ENCODE measurements at places on chromosomes 7 and 10.

DNA sequence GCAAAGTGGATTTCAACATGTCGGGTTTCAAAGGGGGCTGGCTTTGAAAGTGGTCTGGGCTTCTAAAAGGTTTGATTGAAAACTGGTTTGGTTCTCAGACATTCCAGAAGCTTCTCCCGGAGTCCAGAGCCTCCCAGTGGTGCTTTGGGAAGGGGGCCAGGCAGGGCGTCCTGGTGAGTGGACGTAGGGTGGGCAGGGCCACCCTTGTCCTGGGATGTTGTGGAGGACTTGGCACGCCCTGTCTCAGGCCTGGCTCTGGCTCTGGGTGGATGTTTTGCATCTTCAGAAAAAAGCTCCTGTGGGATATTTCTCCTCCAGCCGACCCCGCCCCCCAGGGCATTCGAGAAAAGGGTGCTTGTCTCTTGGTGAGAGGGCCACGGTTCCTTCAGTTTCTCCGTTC, 31.2 kb downstream of the GRIFIN start:
- DNase-seq: no peak

DNA sequence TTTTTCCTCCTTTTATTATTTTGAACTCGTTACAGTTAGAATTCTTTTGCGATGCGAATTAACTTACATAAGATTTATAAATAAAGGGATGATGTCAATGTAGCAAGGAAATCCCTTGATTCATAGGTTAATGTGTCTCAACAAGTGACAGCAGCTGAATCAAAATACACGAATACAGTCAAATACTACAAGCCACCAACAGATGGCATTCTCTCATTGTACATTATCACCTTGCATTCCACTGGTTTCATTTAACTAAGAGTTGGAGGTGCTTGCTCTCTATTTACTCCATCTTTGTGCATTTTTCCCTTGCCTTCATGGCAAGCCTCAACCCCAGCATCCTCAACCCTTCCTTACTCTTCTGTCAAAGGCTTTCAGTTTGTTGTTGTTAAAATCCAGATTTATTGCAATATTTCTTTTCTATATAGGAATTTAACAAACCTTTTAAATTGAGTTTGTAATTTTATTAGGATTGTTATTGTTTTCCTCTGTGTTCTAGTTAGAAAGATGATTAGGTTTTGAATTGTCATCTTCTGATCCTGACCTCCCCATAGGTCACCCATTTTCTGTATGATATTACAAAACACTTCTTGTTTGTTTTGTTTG, 78.3 kb downstream of the SLC25A40 start:
- peak; percentile 62 for DNase-seq

- no peak for DNase-seq
Measured at GRCh38 chr10:59018977-59019376, 157.5 kb upstream of the PHYHIPL start.

GRCh38 chr7:65749039-65749438, 123.8 kb upstream of the VKORC1L1 start:
- no peak for DNase-seq

GRCh38 chr7:117424090-117424829, 3.0 kb downstream of the ASZ1 start:
- no peak for DNase-seq

GRCh38 chr10:49282879-49283341, 16.1 kb upstream of the C10orf71 start:
- DNase-seq: no peak

DNA sequence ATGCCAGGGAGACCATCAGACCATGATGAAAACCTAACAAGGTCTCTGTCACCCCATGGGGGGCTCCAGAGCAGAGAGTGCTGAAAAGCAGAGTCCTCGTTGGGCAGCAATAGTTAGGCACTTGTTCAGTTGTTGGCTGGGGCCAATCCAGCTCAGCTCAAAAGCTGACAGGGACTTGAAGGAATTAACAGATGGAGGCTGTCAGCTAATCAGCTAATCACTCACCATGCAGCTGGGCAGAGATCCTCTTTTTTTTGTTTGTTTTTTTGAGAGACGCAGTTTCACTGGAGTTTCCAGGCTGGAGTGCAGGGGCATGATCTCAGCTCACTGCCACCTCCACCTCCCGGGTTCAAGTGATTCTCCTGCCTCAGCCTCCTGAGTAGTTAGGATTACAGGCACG, 18.1 kb downstream of the CEP55 start:
- DNase-seq: no peak

DNA sequence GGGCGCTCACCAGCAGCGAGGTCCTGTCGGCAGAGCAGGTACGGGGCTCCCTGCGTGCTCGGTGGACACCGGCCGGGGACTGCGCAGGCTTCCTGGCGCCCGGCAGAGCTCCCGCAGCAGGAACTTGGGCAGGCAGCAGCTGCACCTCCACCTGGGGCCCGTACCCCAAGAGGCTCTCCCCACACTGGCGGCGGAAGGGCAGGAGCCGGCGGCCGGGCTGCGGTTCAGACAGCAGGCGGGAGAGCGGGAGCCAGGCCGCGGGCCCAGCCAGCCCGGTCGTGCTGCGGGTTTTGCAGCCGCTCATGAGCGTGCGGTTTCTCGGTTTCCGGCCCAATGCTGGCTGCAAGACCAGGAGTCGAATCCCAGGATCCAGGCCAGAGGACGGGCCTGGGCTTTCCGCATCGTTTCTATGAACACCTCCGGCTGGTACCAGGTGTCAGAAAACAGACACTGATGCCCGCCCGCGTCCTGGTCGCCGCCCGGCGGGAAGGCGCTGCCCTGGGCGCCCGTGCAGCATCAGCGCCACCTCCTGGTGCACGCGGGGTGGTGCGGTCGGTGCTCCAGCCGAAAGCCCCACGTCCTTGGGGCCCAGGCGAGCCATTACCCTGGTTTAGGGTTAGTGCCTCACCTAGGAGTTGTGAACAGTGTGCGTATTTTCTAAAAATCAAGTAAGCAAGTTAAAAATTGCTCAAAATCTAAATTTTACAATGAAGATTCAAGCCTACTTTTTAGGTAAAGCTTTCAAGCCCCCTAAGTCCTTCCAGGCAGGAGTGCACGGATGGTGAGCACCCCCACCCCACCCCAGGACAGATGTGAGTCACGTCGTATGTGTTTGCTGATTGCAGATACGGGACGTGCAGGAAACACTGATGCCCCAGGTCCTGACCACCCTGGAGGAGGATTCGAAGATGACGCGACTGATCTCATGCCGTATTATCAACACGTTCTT, 47.4 kb upstream of the PRKAR1B start:
- no peak for DNase-seq

GRCh38 chr10:63883861-63884260, 362.7 kb downstream of the REEP3 start:
- DNase-seq: no peak

DNA sequence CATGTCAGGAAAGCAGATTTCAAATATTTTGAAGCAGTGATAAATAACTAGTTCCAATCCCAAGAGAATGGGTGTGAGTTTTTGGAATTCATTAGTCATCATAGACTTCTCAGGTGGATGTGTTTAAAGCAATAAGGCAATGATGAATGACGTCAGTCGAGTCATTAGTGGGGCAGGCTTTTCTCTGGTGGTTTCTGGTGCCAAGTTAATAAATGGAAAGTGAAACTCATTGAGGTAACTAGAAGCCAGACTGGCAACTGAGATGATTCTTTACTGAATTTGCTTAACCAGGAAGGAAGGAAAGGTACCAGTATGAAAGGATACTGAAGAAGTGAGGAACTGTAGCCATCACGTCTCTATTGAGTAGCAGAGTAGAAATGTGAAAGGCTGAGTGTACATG, 311.0 kb downstream of the GPAM start:
- DNase-seq: peak; percentile 11

GRCh38 chr10:133044401-133044811, 43.3 kb upstream of the ADGRA1 start:
- DNase-seq: peak; percentile 5

DNA sequence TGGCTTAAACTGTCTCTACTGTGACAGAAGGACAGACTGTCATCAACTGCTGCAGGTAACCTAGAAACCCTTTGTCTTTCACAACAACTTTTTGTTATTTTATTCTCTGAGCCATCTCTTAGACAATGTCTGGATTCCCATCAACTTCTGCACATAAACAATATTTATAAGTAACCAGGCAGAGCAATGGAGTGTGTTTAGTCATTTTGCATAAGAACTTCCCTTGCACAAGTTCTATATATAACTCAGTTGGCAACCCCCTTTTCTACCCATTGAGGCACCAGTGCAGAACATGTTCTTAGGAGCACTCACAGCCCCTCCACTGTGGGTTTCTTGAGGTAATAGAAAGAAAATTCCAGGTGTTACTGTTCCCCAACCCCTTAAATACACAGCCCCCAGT, 65.0 kb upstream of the IL6 start:
- no peak for DNase-seq

DNA sequence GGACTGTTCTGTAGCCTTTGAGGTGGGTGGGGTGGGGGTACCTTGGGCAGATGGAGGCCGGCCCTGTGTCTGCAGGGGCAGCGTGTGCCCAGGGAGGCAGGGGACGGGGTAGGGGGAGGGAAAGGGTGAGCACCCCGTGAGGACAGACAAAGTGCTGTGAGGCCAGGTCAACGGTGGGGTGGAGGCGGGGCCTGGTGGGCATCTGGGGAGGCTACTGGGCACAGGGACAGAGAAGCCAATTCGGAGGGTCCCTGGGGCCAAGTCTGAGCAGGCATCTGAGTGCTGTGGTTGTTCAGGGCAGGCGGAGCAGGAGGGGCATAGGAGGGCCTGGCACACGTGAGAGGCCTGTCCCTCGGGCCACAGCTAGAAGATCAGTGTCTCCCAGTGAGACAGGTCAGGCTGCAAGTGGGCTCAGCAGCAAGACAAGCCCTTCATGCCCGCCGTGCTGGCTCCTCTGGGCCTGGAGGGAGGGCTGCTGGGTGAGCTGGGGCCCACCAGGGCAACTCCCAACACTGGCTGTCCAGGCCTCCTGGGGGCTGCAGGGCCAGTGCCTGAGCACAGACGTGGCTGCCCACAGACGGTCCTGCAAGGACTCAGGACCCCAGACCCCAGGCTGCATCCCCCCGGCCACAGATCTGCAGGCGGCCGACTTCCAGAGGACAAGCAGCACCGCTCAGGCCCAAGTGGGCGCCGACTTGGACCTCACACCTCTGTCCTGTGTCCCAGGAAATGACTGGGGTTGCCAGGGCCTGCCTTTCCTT, 26.4 kb upstream of the KNDC1 start:
- DNase-seq: no peak

- DNase-seq: no peak
Measured at GRCh38 chr7:25430200-25430931, 202.1 kb upstream of the NPVF start.

DNA sequence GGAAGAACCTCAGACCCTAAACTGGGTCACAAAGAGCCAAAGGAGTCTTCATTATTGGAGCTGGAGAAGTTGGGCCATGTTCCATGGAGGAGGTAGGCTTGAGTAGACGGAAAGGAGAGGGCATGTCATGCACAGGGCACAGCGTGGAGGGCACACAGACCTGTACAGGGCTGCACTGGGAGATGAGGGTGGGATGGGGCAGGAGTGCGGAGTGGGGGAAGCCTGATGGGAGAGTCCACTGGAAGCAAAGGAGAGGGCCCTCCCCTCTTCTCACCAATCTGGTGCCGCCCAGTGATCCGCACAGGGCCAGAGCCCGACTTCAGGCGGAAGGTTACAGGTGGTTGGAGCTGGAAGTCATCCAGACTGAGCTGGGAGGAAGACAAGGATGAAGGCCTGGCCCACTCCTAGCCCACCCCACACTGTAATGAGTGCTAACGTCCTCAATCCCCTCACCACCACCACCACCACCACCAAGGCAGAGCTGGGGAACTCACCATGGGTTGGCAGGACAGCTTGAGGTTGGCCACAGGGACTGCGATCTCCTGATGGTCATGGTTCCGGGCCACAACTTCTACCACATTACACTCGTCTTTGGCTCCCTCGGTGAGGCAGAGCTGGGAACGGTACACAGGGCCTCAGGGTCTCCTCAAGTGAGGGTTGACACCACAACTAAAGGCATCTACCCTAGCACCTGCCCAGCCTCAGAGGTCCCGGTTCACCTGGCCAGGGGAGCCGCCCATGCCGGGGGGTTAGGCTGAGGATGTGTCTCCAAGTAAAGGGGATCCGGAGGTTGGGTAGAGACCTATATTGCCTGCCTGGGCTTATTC, 1.0 kb downstream of the NPM3 start:
- no peak for DNase-seq

- DNase-seq: no peak
Measured at GRCh38 chr7:47367369-47367768, 214.5 kb downstream of the TNS3 start.

DNA sequence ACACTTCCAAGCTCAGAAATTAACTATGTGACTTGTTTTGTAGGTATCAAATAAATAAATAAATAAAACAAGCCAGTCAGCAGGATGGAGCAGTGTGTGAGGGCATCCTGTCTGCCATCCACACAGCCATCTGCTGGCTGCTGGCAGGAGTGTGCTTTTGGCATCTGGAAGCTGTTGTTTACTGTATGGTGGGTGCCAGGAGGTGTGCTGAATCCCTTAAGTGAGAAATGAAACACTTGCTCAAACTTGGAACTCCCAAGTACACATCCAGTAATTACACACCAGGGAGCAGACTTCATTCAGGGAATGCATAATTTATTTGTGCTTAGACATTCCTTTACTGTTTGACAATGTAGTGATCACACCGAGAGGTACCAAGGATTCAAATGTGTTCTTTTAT, 16.9 kb upstream of the TAX1BP1 start:
- DNase-seq: peak; percentile 50

GRCh38 chr10:557792-558328, 131.6 kb downstream of the DIP2C start:
- DNase-seq: no peak

DNA sequence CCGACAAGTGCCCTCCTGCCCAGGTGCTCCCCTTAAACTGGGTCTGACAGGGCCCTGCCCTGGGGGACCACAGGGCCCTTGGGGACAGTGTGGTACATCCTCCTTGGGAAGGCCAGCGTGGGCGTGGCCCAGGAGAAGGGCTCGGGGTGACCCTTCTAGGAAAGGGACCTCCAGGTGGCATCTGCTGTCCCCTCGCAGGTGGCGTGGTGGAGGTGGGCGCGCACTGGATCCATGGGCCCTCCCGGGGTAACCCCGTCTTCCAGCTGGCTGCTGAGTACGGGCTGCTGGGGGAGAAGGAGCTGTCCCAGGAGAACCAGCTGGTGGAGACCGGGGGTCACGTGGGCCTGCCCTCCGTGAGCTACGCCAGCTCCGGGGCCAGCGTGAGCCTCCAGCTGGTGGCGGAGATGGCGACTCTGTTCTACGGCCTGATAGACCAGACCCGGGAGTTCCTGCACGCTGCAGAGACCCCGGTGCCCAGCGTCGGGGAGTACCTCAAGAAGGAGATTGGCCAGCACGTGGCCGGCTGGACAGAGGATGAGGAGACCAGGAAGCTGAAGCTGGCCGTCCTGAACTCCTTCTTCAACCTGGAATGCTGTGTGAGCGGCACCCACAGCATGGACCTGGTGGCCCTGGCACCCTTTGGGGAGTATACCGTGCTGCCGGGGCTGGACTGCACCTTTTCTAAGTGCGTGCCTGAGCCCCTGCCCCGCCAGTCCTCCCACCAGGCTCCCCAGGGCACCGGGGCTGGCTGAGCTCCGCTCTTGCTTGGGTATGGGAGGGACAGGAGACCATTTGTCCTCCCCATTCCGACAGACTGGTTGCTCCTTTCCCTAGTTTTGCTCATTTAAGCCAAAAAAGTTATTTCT, 972 bp downstream of the PAOX start:
- no peak for DNase-seq
